Stimulated activated CD8-positive, alpha-beta memory T cell treated with anti-CD3 and anti-CD28 coated beads, Interleukin-15, amount 100 ng/mL, for 24 hours (primary cell): ENCODE measurements at places on chromosomes 3 and 15.

GRCh38 chr3:66441129-66441528 is 59.7 kb downstream of the LRIG1 start:
- DNase-seq: no peak

DNA sequence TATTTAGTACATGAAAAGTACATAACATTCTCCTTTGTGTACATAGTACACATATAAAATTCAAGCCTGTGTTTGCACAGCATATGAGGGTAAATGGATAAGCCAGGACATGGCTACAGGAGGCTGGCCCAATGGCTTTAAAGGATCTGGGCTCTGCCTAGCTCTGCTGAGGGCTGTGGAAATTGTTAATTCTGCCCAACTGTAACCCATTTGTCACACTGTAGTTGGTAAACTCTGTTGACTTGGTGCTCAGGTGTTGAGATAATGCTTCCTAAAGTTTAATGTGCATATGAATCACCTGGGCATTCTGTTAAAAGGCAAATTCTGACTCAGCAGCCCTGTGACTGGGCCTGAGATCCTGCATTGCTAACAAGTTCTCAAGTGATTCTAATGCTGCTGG is 196.5 kb upstream of the ZPLD1 start:
- no peak for DNase-seq

DNA sequence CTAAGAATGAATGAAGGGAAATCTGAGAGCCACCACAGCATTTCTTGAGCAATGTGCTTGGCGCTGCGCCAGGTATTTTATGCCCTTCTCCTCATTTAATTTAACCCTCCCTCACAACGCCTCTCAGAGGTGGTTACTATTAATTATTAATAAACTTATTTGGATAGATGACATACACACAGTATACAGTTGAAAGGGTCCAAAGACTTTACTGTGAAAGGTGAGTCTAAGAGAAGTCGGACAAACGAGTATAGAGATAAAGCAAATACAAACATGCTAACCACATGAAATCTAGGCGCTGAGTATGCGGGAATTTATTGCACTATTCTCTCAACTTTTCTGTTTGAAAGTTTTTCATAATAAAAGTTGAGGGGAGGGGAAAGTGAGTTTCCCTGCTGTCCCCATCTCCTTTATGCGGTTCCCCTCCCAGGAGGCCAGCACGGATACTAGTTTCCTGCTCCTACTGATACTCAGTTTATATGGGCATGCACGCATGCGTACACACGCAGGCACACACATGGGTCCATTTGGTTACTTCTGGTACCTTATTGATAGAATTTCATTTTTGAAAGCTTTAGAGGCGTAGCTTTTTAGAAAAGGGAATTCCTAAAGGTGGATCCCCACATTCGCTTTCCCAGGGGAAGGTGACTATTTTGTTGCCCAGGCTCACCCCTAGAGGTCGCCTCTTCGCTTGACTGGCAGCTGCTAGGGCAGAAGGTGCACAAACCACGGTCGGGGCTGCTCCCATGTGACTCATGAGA is 28.5 kb upstream of the KCTD6 start:
- peak; percentile 43 for DNase-seq

DNA sequence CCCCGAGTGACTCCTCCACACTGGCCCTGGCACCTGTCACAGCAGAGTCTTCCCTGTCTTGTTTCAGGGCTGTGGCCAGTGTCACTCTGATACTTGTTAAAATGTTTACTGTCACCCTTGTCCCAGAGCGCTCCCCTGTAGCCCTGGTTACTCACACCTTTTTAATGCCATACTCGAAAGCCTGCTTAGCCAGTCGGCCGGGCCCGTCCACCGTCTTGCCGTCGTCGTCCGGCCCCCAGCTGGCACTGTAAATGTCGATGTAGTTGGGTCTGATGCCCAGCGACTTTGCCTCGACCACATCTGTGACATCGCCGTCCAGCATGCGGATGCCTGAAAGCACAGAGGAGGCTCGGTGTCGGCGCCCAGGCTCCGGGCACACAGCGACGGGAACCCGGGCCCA is 91.3 kb downstream of the PCSK6 start:
- DNase-seq: no peak

DNA sequence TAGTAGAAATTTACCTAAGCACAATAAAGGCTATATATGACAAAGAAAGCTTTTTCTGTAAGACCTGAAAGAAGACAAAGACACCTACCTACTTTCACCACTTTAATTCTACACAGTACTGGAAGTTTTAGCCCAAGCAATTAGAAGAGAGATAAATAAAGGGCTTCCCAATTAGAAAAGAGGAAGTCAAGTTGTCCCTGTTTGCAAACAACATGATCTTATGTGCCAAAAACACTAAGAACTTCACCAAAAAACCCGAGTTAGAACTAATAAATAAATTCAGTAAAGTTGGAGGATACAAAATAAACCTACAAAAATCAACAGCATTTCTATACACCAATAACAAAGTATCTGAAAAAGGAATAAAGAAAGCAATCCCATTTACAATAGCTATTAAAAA is 190.9 kb downstream of the NR2F2 start:
- DNase-seq: no peak

DNA sequence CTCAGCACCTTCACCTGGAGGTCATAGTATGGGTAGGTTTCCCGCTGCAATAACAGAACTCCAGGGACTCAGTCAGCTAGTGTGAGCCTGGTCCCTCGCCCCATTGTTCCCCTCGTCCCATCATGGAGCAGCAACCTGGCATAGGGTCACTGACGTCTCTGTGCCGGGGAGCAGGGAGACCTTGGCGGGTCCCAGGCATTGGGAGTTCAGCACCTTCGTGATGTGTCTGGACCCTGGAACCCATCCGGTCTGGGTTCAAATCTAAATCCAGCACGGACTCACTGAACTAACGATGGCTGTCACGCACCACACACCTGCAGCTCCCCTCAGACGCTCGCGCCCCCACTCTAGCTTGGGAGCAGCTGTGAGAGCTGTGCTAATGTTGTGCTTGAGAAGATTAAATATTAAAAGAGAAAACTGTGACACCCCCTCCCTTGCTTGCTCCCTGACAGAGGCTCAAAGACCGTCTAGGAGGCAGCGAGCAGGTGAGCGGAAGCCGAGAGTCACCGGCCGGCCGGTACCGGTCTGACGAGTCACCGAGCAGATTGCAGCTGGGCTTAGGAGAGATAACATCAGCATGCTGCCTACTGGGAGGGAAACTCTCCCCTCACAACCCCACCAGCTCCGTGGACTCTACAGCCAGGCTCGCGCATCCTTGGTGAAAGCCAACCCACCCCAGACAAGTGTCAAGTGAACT is 742 bp downstream of the PLA2G4F start:
- DNase-seq: no peak

DNA sequence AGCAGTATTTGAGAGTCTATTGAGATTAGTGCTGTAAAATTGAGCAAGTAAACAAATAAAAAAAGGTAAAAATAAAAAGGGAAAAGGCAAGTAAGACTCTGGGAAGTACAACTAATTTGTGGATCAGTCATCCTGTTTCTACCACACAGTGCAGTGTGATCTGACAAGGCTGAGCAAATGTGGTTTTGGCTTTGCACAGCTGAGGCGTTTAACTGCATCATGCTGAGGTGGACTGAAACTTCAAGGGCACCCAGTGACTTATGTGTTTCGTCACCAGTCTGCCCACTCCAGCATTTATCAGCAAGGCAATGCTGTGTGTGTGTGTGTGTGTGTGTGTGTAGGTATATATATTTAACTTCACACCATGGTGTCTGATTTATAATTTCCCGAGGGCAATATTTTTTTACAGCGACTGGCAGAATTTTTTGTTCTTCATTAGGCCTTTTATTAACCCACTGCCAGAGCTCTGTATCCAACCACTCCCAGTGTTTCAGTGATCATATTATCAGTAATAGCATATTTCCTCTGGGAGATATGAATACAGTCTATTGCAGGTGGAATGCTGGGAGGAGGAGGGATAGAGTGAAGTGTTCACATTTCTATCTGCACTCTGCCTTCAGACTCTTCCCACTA is 131.5 kb upstream of the SATB1 start:
- peak; percentile 13 for DNase-seq

DNA sequence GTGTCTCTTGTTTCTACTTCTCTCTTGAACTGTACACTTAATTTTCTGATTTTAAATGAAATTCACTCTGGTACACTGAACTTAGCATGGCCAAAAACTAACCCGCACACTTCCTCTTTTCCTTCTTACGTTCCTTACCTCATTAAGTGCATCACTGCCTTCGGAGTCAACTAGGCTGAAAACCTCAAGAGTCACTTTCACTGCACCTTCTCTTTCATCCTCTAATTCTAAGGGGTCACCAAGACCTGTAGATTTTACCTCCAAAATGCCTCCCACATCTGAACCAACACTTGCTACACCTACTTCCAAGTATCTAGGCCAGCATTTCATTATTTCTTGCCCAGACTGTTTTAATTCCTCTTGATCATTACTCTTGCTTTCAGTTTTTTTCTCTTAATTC is 6.6 kb downstream of the CBLB start:
- no peak for DNase-seq

- no peak for DNase-seq
These were observed 336.1 kb downstream of the FOXP1 start for GRCh38 chr3:71247221-71247957.

GRCh38 chr3:14434498-14435151 is 32.2 kb downstream of the SLC6A6 start:
- no peak for DNase-seq

DNA sequence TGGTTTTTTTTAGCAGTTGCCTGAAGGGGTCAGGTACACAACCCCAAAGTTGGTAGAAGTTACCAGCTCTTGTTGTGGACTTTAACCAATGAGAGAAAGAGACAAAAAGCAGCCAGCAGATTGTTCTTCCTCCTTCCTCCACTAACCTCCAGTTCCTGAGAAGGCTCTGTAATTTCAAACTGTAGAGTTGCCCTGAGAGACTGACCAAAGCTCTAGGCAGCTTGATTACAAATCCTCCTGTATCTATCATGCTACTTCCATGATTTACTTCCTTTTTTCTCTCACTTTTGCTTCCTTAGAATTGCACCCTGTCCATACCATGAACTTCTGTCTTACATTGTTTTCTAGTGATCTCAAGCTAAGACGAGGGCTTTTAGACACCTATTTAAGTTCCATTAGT is 29.2 kb downstream of the NSUN3 start:
- no peak for DNase-seq

DNA sequence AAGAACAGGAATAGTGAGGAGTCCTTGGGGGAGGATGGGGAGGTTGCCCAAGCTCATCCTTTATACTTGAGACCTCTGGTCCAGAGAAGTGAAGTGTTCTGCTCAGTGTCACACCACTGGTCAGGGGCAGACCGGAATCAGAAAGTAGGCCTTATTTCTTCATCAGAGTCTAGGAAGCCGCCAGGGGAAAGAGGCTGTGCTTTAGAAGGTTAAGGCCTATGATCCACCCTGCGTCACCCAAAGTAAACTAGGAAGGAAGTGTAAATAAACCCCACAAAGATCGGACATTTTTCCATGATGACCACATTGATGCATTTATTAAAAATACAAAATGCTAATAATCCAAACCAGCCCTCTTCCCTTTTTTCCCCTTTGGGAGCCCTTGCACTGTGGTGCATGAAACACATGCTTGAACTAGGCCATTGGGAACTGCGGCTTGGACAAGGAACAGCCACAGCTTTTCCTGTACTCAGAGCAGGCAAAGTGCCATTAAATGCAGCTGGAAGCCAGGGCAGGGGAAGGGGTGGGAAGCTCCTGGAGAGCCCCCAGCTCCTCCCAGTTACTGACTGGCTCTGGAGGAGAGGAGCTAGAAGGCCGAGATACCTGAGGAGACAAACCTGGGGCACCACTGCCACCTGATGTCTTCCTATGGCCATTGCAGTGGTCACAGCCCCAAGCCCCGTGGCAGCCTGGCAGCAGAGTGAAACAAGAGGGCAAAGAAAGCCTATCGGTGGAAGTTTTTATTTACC is 37.0 kb downstream of the CDC25A start:
- peak; percentile 15 for DNase-seq

DNA sequence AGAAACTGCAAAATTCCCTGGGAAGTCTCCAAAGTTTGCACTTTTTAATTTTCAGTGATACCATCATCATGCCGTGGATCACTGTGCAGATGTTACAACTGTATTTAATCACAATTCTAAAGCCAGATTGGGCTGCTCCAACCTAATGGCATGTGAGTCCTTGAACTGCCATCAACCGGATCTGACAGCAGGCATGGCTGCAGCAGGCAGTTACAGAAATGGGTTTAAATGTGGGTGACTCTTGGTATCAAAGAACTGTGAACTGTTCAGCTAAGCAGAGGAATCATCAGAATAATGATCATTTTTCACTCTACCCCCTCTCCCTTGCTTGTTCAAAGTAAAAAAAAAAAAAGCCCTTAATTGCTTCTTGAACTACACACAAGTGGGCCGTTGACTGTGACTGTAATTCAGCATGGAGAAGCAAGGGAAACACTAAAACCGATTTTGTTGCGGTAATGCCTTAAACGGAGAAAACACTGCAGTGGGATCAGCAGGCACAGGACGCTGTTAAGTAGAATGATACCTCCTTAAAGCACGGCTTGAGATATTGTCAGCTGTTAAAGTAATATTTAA is 152.4 kb downstream of the RORA start:
- no peak for DNase-seq

DNA sequence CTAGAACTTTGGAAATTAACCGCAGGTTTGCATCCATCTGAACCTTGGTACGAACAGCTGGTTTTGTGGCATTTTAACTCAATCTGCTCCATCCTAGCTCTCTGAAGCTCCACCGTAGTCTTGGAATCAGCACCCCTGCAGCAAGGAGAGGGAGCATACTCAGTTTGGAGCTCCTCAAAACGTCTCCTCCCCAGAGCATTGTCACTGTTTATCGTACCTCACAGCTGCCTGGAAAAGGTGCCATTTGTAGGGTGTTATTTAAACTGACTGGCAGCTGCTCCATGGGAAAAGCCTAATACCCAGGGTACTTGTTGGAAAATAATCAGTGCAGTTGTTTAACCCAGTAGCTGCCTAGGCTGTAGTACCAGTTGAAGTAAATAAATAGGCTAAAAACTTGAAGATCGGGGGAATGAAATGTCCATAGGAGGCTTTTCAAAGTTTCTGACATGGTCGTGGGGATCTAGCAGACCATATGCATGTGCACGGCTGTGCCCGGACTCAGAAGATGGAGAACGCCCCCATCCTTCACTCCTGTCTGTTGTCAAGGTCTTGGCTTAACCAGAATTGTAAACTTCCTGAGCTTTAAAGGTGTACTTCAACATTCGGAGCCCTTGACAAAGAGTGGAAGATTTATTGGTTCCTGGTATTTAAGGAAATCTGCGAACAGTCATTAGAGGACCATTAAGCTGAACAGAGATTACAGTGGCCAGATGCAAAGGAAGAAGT is 43.9 kb downstream of the GHSR start:
- no peak for DNase-seq

GRCh38 chr3:146187334-146187950 is 26.5 kb upstream of the PLOD2 start:
- DNase-seq: no peak

DNA sequence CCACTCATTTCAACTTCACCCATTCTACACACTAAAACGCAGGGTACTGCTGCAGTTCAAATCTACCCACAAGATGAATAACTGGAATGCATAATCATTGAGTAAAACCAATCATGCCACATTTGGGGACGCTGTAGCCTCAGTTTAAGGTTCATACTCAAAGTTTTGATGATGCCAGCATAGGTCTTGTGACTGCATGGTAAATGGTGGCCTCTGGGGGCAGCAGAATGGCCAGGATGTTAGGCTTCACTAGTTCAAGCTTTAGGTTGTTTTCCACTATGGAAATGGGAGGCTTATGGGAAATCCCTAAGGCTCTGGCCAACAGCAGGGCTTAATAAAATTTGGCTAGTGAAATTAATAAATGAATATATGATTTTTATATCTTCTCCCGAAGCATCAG is 104.3 kb upstream of the TSC22D2 start:
- DNase-seq: no peak

GRCh38 chr3:37625051-37625450 is 236.6 kb upstream of the CTDSPL start:
- DNase-seq: no peak

- DNase-seq: peak; percentile 86
These were observed 32.8 kb downstream of the DNASE1L3 start for GRCh38 chr3:58177747-58178527.
